Stimulated activated CD8-positive, alpha-beta memory T cell treated with anti-CD3 and anti-CD28 coated beads, Interleukin-7, amount 100 ng/mL, for 48 hours (primary cell): ENCODE measurements at places on chromosomes 6 and 20.

DNA sequence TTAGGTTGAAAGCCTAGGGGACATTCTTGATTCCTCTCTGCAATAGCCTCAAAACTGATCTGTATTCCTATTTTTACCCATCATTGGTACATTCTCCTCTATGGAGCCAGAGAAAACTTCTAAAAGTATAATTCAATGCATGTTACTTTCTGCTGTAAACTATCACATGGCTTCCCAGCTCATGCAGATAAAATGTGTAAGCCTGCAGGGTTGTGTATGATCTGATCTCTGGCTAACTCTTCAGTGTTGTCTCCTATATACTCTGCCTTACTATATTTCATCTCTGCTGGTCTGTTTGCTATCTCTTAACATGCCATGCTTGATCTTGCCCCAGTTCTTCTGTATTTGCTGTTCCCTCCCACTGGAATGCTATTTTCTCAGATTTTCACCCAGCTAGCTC is 323.3 kb upstream of the RSPO3 start:
- no peak for DNase-seq

DNA sequence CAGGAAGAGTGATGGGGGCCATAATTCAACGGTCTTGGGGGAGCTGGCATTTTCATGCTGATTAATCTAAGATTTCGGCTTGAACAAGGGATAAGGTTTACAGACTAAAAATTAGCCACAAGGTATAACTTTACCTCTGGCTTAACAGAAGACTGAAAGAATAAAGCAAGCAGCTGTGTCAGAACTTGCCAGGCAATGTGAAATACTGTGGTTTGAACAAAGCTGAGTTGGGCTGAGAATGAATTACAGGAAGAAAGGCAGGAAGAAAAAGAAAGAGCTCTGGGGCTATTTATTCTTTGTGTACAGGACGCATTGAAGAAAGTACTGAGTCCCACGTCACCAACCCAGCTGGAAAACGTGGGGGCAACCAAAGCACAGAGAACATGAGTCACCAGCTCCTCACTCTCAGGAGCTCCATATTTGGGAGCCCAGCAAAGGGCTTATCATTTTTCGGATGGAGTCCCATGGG is 121.5 kb upstream of the NEDD9 start:
- DNase-seq, result no peak

- DNase-seq, result no peak
These were observed 162.1 kb upstream of the ZNF337 start for GRCh38 chr20:25858495-25859425.

GRCh38 chr6:119736296-119737021 is 386.9 kb upstream of the MAN1A1 start:
- DNase-seq, result no peak

GRCh38 chr20:35398660-35399144 is 13.1 kb downstream of the UQCC1 start:
- no peak for DNase-seq

GRCh38 chr20:19397666-19398065 is 185.2 kb downstream of the SLC24A3 start:
- no peak for DNase-seq

DNA sequence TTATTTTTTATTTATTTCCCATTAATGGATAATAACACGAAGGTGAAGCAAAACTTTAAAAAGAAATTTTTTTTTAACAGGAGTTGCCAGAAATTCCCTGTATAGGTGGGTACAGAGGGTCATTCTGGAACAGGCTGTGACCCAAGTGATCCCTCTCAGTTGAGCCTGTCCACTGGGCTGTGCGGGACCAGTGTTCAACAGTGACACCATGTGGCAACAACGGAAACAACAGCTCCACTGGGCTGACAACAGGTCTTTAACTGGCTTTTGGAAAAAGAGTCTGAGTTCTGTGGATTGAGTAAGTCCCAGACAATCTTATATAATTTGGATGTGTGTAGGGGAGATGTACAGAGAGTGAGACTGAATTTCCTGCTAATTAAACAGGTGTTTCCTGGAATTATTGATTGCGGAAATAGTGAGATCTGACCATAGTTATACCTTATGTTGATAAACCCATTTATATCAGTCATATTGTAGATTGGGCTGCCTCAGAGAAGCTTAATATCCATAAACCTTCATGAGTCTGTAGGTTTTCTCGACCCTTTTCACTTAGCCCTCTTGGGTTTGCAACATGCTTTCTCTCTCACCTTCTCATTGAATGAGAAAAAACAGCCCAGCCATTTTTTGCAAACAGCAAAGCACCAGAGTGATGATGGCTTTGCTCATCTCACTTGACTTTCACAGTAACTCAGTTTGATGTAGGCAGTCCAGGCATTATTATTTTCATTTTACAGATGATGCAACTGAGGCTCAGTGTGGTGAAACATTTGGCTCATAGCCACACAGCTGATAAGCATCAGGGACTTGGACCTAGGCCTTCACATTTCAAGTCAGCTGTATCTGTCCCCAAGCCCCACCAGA is 17.5 kb downstream of the KIAA1755 start:
- no peak for DNase-seq

- no peak for DNase-seq
These were observed 27.2 kb downstream of the SLC12A5 start for GRCh38 chr20:46056027-46056833.

GRCh38 chr6:154732538-154733182 is 556 bp upstream of the SCAF8 start:
- no peak for DNase-seq

GRCh38 chr6:52724042-52724405 is 39.3 kb downstream of the GSTA2 start:
- DNase-seq, result no peak

GRCh38 chr20:57662456-57663240 is 42.4 kb upstream of the ZBP1 start:
- DNase-seq, result no peak

DNA sequence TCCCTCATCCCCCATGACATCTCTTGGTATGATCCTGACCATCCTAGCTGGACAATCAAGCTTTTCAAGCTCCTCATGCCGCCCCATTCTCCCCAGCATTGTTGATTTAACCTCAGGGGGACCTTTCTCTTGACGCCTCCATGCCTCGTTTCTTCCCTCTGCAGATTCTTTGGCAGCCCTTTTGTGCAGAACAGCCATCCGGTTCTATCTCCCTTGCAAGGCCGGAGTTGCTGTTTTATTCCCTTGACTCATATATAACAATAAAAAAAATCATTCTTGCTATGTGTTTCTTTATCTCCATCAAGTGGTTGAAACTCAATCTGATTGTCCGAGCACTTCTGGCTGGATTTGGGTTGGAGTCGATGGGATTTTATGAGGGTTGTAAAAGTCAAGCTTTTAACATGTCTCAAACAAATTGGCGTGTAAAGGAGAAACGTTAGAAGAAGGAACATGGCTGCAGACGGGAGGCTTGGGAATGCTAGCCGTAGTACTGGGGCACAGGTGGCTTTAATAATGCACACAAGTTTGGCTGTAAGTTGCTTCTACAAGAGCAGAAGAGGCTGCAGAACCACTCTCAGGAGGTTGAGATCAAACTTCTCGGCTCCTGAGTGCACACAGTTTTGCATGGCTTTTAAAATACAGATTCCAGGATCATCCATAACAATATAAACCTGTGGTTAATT is 3.9 kb upstream of the SULF2 start:
- no peak for DNase-seq

DNA sequence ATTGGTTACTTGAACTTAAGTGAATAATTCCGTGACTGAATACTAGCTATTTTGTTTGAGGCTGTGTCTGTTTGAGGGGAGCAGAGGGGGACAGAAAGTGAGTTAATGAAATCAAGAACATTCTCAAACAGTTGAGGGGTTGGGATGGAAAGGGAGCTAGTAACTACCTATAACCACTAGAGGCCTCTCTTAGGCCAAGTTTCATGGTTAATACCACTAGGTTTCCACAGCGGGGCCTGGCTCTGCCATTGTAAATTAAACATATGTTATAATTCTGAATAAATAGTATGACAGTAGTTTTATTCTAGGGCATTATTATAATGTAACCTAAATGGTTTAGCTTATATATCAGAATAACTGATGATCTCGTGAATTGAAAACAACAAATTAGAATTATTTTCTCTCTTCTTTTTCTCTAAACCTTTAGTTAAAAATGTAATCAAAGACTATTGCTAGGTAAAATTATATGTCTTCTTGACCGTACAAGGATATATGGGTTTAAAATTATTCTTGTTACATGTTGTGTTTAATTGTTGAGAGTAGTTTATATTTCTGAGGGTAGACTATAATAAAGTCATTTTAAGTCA is 108.1 kb downstream of the BCKDHB start:
- DNase-seq, result peak; percentile 1

DNA sequence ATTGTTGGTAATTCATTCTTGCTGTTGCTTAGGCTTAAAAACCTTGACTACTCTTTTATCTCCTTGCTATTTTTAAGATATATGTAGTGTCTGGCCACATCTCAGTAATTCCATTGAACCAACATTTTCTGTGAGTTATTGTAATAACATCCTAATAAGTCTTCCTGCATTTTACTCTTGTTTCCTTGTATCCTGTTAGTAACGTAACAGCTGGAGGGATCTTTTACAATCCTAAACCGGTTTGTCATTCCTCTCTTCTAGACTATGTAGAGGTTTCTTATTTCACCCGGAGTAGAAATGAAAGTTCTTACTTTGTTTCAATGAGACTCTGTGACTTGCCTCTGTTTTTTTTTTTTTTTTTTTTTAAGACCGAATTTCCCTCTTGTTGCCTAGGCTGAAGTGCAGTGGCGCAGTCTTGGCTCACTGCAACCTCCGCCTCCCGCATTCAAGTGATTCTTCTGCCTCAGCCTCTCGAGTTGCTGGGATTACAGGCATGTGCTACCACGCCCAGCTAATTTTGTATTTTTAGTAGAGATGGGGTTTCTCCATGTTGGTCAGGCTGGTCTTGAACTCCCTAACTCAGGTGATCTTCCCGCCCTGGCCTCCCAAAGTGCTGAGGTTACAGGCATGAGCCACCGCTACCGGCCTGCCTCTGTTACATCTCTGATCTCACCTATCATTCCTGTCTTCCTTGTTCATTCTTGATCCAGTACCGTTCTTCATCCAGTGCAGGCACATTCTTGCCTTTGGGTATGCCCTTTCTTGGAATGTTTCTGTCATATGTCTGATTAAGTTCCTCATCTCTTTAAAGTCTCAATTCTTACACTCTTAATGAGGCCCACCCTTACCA is 44.7 kb downstream of the NCOA3 start:
- no peak for DNase-seq

DNA sequence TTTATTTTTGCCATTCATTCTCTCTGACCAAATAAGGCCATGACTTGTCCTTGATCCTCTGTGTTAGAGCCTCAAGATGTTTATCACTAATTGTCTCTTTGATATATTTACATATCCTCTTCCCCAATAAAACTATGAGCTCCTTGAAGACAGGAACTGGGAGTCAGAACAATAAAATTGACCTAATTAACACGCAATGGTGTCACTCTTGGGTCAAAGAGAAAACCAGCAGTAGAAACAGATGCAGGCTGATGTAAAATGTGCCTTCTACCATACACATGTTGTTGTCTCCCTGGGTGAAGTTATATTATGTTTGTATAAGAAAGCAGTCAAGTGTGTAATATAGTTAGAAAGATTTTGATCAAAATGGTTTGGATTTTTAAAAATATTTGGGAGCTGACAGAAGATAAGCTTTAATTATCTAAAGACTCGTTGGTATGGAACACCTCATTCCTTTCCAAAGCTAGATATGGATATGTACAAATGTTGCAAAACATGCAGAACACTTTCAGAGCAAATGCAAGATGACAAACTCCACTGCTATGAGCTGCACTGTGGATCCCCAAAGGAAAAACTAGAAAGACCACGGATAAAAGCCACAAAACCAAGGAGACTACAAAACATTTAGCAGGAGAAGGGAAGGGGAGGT is 109.7 kb upstream of the STMND1 start:
- no peak for DNase-seq

DNA sequence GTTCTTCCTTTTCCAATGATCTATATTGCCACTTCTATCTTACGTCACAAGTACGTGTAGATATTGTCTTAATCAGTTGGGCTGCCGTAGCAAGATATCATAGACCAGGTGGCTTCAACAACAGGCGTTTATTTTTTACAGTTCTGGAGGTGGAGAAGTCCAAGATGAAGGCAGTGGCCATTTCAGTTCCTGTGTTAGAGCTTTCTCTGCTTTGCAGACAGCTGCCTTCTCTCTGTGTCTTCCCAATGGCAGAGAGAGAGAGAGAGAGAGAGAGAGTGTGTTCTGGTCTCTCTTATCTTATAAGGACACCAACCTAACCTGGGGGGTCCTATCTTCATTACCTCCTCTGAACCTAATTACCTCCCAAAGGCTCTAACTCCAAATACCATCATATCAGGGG is 8.3 kb downstream of the HSF2 start:
- DNase-seq, result no peak

DNA sequence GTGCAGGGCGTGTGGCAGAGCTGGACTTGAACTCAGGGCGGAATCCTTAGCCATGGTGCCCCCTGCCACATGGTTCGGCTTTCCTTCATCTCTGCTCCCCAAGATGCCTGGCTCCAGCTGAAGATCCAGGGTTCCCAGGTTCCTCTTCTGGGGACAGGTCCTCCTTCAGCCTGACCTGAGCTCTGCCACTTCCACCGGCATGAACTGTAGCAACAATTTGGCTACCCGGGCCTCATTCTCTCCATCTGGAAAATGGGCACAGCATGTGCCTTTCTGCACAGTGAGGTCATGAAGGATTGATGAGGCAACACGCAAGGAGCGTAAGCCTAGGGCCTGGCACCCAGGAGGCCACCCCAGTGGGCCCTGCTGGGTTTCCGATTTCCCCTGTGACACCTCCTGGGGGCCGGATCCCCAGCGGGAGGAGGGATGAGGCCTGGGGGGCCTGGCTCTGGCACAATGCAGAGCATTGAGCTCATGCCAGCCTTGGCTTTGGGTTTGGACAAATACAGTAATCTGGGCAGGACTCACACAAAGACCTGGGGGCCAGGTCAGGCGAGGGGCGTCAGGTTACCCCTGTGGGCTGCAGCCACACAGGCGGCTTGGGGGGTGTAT is 74.0 kb downstream of the CEBPB start:
- DNase-seq, result no peak

DNA sequence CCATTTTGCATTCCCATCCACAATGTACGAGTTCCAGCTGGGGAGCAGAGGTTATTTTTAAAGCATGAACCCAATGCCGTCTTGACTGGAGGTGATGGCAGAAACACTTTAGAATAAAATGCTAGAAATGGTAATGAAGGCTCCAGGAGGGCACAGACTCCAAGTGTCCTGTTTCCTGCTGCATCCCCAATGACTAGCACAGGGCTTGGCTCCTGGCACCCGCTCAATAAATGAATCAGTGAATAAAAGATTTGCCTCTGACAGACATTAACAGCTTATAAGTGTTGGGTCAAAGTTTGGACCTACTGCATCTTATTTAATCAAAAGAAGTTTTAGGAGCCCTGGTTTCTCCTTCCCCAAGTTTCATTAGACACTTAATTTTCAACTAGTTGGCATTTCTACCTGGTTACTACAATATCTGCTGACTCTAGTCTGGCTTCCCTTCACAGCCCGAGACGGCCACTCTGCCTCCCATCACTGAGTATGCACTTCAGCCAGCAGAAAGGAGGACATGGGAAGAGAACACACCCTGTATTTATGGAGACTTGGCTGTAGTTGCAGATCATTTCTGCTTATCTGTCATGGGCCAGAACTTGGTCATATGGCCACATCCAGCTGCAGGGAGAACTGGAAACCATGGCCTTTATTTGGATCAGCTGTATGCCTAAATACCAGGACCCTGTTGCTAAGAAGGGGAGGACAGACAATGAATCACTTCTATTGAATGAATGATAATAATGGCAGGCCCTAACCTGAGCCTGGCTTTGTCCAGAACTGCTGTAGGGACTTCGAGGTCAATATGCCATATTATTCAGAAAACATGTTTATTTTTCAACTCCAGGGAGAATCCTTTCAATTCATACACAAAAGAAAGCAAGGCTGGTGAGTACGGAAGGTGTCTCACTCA is 63.1 kb downstream of the TTI1 start:
- DNase-seq, result no peak
